Kidney epithelial cell (primary cell): ENCODE measurements at places on chromosomes 3 and 15.

DNA sequence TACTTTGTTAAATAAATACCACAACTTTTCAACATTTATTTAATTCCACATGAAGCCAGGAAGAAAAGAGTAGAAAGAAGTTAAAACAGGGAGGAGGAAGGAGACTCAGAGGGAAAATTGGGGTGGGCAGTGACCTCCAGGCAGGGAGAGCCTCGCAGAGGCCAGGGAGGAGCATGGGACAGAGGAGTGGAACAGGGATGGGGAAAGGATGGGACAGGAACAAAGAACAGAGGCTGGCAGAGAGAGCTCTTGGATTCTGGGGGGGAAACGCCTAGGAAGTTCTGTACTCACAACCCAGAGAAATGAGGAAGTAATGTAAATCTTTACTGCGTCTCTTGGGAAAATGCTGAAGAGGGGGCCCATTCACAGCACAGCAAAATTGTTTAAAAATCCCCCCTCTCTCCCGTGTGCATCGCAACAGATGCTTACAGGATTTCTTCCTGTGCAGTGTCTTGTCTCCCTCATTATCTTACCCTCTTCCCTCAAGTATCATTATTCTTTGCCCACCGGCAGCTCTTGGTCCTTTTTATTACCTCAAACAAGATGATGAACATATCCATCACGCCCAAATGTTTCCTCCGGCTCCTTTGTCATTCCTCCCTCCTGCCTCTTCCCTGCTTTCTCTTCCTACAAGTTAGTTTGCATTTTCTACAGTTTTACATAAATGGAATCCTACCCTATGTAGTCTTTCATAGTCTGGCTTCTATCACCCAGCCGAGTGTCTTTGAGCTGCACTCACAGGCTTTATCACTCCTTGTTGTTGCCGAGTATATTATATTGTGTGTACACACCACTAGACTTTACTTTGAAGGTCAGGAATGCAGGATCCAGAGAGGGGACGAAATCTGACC lies 65.5 kb downstream of the ARHGAP31 start:
- no peak for DNase-seq

DNA sequence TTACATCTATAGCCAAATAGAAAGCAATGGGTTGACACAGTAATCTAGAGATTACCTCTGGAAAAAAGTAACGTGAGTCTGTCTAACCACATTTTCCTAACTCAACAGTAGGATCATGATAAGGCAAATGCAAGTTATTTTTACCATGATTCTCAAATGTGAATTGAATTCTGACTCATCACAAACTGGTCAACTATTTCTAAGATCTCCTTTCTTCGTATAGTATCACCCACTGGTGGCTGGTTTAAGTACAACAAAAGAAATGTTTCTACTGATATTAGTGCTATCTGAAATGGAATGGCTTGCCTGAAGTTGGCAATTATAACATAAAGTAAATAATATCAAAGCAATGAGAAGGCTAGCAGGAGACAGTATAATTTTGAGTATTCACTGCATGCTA lies 102.2 kb downstream of the ABI3BP start:
- DNase-seq: no peak

DNA sequence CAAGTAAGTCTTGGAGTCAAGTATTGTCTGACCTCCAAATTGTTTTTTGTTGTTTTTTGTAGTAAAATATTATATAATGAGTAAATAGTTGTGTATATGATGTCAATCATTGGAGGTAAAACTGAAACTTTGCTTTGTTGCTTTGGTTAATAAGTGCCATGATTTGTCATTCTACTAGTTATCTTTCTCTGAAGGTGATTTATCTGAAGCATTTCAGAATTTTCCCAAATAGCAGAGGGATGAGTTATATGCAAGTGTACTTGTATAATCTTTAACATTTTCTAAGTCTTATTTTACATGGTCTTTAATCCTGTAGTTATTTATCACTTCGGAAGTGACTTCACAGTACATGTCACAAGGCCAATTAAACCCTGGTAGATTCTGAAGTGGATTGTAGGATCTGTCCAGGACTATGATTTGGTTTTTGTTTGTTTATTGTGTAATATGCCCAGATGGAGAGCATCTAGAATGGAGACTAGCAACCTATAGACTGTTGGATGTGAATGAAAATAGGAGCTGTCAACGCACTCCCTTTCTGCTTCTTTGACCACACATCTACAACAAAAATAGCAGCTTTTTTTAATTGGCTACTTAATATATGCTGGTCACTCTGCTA lies 93.1 kb upstream of the SAMMSON start:
- DNase-seq: peak; percentile 37

DNA sequence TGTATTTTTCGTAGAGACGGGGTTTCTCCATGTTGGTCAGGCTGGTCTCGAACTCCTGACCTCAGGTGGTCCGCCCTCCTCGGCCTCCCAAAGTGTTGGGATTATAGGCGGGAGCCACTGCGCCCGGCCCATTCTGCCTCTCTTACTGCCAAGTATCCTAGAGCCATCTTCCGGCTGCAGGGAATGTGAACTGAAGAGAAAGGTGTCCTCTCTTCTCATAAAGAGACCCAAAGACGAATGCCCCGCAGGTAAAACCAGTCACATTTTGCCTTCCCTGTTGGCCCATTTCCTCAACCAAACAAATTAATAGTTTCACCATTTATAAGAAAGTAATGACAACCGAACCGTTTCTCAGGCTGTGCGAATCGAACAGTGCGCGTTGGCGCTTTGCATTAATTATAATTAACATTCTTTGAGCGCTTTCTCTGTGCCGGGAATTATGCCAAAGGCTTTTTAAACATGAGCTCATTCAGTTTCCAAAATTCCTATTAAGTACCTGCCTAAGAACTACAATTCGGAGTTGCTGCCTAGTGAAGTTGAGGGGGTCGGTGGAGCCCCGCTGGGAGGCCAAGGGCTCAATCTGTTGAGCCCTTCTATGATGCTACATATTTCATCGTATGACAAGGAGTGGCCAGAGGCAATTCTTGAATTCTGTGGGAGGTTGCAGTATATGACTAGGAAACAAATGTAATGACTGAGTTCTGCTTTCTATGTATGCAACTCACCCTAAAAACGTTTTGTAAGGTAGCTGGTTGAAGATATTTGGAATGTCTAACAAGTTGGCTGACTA lies 819 bp upstream of the RPL24 start:
- DNase-seq: no peak

GRCh38 chr3:99425930-99426329 lies 212.5 kb upstream of the COL8A1 start:
- DNase-seq: no peak

DNA sequence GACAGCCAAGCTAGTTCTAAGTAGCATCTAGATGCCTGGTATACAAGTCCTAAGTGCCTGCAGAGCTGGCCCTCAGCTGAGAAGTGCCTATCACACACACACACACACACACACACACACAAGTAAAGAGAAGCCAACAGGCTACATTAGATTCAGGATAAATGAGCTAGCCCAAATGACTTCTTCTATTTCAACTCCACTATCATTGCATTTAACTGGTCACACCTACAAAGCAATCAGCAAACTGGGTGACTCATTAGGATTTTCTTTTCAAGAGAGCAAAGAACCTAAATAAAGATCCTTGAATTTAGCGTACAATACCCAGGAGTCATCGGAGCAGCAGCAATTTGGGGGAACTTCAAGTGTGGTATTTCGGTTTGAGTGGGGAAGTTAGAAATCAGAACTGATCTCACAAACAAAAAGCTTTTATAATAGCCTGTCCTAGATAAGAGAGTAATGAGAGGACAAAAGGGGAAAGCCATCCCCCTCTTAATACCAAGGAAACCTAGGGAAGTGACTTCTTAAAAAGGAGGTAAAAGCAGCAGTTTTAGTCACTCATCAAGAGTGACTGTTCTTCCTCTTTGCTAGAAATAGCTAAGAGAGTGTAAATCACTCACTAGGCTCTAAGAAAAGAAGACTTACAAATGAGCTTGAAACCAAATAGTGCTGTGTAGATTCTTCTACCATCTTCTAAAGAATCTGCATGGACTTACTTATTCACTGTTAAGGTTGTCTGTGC lies 112.7 kb downstream of the TNIK start:
- no peak for DNase-seq

DNA sequence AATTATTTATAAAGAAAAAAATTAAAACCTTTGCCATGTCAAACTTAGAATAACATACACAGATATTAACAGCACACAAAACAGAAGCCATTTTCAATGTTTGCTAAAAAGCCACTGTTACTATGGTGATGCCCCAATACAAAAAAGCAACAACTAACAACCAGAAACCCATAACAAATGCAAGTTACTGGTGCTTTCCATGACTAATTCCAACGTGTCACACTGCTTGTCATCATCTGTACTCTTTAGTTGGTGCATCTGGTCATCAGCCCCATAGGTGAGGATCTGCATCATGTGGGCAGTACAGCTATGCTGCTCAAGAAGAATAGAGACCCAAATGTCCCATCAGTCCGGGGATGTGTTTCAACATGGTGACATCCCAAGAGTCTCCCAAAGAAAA lies 52.8 kb downstream of the ATP8B4 start:
- DNase-seq: no peak

GRCh38 chr15:70522323-70522966 lies 240.9 kb downstream of the UACA start:
- no peak for DNase-seq

- no peak for DNase-seq
Observed at GRCh38 chr3:132661101-132661500, 972 bp downstream of the UBA5 start.

DNA sequence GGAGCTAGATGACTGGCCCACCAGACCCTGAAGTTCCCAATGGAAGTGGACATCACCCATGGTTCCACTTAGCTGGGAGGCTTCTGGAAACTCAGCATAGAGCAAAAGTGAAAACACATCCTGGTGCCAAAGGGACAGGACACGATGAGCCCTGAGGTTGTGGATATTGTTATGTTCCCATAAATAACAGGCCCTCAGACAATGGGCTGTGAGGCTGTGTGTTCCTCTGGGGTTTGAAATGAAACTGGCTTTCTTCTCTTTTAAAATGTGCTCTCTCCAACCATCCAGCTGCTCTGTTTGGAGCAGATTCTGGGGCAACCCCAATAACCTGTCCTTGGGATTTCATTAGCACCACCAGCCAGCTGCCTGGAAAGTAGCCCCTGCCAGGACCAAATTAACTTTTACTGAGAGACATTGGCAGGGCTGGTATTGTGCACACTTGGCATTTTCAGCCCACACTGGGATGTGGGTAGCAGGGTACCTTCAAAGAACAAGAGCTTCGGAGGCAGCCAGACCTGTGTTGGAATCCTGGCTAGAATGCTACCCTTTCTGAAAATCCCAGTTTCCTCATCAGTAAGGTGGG lies 97.5 kb downstream of the DNAJB8 start:
- no peak for DNase-seq

- no peak for DNase-seq
Observed at GRCh38 chr15:95919460-95919859, 411.0 kb upstream of the NR2F2 start.

GRCh38 chr3:195035345-195036202 lies 235.4 kb downstream of the XXYLT1 start:
- no peak for DNase-seq

DNA sequence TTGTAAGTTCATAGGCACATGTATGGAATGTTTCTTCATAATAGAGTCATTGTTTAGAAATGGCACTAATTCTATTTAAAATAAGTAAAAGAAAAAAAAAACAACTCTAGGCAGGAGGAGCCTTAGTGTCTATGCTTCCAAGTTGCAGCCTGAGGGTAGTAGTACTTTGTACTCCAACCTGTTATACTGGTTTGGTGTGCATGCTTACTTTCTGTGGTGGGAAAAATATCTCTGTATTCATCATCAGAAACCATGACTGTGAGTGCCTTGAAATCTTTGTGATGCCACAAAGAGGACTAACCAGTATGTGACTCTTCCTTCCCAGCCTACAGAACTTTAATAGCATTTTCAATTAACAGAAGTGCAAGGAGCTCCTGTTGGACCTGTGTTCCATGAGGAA lies 4.4 kb downstream of the NAALADL2 start:
- DNase-seq: peak; percentile 19

DNA sequence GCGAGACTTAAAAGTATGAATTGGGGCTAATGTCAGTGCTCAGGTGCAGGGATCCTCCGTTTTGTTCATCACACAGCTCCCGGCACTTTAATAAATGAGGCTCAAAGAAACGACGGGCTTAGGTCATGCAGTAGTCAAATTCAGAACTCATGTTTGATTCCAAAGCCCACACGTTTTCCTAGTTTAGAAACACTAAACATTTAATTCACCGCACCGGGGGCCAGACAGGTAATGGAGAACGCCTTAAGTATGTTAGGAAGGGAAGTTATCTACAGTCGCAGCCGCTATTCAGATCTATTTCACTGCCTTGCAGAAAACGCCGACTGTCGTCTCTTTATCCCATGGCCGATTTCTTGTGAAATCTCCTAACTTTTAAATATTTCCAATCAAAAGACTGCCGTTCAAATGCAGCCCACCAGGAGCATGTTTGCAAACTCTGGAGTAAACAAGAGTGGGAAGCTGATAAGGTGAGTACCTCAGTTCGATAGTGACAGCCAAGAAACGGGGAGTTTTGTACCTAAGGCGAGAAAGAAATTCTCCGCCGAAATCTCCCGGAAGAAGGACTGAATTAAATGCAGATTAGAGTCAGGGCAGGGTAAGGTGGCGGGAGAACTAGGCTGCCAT lies 569 bp downstream of the HIGD2B start:
- DNase-seq: no peak

GRCh38 chr3:138049157-138049919 lies 39.4 kb downstream of the CLDN18 start:
- DNase-seq: no peak

- DNase-seq: no peak
Observed at GRCh38 chr15:55250941-55251340, 38.7 kb downstream of the RAB27A start.

DNA sequence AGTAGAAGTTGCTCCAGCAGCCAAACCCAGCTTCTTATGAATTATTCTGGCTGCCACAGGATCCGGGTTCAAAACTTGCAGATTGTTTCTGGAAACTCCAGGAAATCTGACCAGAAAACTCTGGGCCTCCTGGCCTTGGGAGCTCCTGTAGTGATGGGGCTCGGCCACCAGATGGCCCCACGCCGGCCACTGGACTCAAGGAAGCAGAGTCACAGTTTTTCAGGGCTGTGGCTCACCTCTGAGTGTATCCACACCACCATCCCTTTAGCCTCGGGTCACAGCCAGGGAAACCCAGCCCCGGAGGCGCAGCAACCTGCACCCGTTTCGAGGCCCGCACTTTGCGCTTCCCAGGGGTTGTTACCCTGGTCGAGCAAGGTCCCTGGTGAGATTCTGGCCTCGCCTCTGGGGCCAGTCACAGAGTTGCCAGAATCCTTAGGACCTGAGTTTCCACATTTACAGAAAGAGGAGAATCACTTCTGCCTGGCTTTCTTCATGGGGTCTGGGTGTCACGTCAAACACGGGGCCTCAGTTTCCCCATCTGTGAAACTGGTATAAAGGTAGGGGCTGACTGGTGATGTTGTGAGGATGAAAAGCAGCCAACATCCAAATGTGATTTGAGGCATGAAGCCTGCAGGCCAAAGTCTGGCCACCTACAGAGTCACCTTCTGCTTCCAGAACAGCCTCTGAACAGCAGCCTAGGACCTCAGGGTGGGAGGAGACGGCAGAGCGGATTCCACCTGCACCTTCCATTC lies 53.5 kb upstream of the LCTL start:
- peak; percentile 38 for DNase-seq

- no peak for DNase-seq
Observed at GRCh38 chr3:27585429-27585828, 101.2 kb upstream of the SLC4A7 start.

GRCh38 chr3:45777746-45778386 lies 18.5 kb downstream of the SLC6A20 start:
- no peak for DNase-seq
